ENCODE measurements at places on chromosomes 2 and 18.

GRCh38 chr2:196309691-196310090 is 138.3 kb upstream of the STK17B start:
- DNase-seq, result no peak

DNA sequence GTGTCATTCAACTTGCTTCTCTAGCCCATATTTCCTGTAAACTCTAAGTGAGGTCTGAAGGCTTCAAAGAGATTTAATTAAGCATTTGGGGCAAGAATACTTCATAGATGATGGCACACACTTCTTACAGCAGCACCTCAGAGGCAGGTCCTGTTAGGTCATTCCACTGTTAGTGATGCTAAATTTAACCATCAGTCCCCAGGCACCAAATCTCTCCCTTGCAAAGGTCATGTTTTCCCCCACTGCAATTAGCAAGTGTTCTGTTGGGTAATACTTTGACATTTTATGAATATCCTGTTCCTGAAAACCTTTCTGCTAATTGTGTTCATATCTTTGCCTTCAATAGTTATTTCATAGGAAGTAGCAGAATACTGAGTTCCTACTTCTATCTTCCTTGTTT is 117.0 kb downstream of the STK39 start:
- no peak for DNase-seq

- DNase-seq, result peak; percentile 40
Measured at GRCh38 chr2:230326453-230327417, at the start of gene SP140L. SP140L (plus strand) TSS chr2:230327193; CDS start chr2:230327270, 77 bp downstream.

DNA sequence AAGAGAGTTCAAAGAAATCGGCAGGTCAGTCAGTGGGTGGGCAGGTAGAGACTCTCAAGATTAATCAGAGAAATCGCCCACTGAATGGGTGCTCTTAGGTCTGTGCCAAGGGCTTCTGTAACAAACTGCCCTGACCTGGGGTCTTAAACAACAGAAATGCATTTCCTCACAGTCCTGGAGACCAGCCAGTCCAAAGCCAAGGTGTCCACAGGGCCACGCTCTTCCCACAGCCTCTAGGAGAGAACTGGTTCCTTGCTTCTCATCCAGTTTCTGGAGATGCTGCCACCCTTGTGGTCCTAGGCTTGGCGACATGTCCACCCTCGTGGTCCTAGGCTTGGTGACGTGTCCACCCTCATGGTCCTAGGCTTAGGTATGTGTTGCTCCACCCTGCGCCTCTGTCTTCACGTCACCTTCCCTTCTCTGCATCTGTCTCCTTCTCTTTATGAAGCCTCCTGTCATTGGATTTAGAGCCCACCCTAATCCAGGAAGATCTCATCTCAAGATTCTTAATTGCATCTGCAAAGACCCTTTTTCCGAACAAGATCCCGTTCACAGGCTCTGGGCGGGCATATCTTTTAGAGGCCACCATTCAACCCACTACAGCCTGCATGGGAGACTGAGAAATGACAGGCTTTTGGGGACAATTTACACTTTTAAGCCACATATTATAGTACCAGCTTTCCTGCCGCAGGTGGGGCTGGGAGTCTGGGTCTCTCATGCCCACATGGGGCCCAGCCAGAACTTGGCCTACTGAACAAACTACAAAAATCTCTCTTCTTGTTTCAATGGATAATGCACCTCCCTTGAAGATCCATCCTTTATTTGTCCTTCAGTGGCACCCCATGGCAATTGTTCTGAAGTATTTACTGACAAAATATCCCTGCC is 161.3 kb downstream of the ASB1 start:
- no peak for DNase-seq

DNA sequence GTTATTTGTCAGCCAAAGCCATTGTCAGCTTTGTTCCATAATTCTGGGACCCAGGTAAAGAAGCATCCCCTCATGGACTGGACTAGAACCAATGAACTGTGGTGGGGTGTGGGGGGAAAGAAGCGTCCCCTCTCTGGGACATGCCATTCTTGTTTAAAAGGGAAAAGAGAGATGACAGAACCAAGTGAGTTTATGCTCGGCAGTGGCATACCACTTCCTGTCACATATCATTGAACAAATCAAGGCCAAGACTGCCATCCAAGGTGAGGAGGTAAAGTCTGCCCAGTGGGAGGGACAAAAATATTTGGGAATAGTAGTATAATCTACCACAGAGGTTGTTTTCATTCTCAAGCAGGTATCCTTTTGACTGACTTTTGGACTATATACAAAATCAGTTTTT is 4.7 kb upstream of the GLS start:
- no peak for DNase-seq

GRCh38 chr18:69840001-69840400 is 107.7 kb downstream of the CD226 start:
- DNase-seq, result no peak
